Fibroblast of lung (primary cell): ENCODE measurements at places on chromosomes 3 and 15. TPM values are rescaled to one million over a fixed set of nuclear protein-coding genes. Genes with fewer than 3 reads are reported as not detected.

GRCh38 chr3:13584427-13584891 is 35.5 kb downstream of the FBLN2 start:
- H3K36me3 ChIP-seq: no peaks in the 10 kb centered on the region
- no peaks in the 10 kb centered on the region for H3K4me1 ChIP-seq
- H3K27ac ChIP-seq: no peak overlapping the region

DNA sequence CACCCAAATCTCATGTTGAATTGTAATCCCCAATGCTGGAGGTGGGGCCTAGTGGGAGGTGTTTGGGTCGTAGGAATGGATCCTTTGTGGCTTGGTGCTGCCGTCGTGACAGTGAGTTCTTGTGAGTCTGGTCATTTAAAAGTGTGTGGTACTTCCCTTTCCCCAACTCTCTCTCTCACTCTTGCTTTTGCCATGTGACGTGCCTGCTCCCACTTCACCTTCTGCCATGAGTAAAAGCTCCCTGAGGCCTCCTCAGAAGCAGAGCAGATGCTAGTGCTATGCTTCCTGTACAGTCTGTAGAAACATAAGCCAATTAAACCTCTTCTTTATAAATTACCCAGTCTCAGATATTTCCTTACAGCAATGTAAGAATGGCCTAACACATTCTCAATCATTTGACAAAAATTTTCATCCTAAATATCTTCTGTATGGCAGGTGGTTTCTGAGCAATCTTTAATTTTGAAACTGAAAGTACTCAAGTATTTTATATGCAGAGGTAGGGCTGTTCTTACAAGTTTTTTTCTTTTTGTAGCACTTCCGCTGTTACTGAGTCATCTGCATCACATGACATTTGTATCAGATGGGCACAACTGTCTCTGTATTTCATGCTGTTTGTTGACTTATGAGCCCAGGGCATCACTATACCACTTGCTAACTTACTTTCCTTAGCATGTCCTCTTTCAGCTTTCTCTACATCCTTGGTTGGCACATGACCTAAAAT is 8.8 kb downstream of the RPL39L start:
- peak; percentile 75 for DNase-seq
- no peaks in the 10 kb centered on the region for H3K4me1 ChIP-seq
- H3K27me3 ChIP-seq: no peaks in the 10 kb centered on the region
- no peaks in the 10 kb centered on the region for H3K36me3 ChIP-seq

DNA sequence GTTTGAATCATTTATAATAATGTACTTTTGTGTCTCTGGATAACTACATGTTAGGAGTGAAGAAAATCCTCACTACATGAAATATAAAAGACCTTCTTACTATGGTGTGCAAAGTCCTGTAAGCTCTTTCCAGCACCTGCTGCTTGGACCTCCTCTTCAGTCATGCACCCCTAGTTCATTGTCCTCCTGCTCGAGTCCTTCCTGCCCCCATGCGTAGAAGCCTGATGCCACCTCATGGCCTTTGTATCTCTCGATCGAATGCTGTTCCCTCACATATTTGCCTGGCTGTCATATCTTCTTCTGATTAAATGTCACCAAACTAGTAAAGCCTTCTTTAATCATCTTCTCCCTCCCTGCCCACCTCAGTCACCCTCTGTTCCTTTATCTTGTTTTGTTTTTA is 49.9 kb upstream of the SUCLG2 start:
- no peaks in the 10 kb centered on the region for H3K4me1 ChIP-seq
- no peak overlapping the region for H3K27ac ChIP-seq
- no peaks in the 10 kb centered on the region for H3K36me3 ChIP-seq
- H3K27me3 ChIP-seq: no peaks in the 10 kb centered on the region
- no peak for DNase-seq
- no peak overlapping the region for H3K4me3 ChIP-seq

DNA sequence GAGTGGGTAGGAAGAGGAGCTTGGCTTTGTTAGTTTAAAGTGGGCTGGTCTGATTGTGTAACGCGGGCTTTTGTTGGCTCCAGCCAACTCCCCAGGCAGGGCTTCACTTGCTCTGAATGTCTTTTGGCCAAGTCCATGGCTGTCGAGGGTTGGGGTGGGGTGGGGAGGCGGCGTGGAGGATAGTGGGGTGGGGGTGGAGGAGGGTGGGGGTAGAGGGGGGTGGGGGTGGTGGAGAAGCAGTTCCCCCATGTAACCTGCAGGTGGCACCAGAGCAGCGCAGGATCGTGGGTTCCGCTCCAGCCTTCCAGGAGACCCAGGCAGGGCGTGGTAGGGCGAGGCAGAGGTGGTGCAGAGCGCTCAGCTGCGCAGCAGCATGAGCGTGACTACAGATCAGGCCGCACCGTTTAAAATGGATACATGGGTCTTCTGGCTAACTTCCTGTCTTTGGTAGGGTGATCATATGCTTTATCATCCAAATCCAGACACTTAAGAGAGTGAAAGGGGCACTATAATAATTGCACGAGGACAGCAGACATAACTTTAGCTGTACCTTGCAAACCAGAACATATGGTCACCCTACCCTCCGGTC is 28.3 kb downstream of the GOLGA6A start:
- peak; percentile 69 for DNase-seq

Gene CPNE4
- 0.17 TPM in 1 of 2 replicates, not detected in the other for total RNA-seq

GRCh38 chr15:89646416-89647141 is 8.7 kb downstream of the KIF7 start:
- no peak for DNase-seq
- H3K4me1 ChIP-seq: no peaks in the 10 kb centered on the region
- no peak overlapping the region for H3K4me3 ChIP-seq
- H3K27me3 ChIP-seq: no peaks in the 10 kb centered on the region
- H3K36me3 ChIP-seq: peaks cover 6% of the 10 kb centered on the region

Gene HCN4
- not detected in 2 replicates for total RNA-seq

Gene GSK3B
- 37.3 and 37.5 TPM in 2 replicates for total RNA-seq
